Stimulated activated naive B cell treated with anti-CD40 and anti-IgM and Interleukin-4, amounts not matched to agents 10 μg/mL and 1 μg/mL and 100 μg/mL, for 72 hours (primary cell): ENCODE measurements at places on chromosomes 2 and 18.

GRCh38 chr2:67760995-67761394 is 301.8 kb downstream of the C1D start:
- peaks cover 9% of the 10 kb centered on the region for H3K27me3 ChIP-seq
- H3K4me1 ChIP-seq, result no peaks in the 10 kb centered on the region
- no peaks in the 10 kb centered on the region for H3K36me3 ChIP-seq
- no peak for DNase-seq
- no peak overlapping the region for H3K4me3 ChIP-seq

DNA sequence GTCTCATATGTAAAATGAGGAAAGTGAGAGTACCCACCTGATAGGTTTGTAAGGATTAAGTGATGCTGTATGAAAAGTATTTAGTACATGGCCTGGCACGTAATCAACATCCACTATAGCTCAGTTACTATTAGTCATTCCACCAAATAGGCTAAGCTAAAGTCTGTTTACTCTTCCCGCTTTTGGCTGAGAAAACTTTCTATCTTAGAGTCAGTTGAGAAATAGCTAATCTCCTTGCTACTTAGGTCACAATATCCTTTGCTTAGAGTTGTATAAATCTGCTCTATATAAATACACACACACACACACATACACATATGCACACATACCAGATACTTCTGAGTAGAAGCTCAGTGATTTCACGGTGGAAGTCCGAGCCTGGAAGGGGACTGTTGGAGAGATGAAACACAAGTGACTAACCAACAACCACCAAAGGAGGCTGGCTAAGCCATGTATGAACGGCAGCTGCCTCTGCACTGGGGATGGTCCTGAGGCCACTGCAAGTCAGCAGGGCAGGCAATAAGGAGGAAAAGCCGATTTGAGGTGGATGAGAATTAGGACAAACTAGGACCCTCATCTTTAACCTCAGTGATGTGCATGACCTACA is 104.6 kb upstream of the EPHA4 start:
- no peak for DNase-seq
- no peak overlapping the region for H3K27ac ChIP-seq
- H3K27me3 ChIP-seq, result no peaks in the 10 kb centered on the region
- no peaks in the 10 kb centered on the region for H3K4me1 ChIP-seq
- no peak overlapping the region for H3K4me3 ChIP-seq

DNA sequence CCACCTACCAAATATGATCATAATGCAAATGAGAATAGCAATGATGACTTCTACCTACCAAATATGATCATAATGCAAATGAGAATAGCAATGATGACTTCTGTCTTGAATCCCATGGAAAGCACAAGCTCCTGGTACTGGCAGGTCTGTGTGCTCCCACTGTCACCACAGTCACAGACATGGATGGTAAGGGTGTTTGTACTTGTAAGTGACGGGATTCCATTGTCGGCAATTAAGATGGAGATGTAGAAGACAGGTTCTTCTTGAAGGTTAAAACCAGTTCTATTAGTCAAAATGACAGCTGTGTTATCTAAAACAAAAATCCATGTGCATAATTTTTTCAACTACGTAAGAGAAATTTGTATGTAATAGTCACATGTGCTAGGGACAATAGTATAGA is 95.0 kb downstream of the CDH19 start:
- no peak overlapping the region for H3K27ac ChIP-seq
- H3K4me1 ChIP-seq, result no peaks in the 10 kb centered on the region
- no peaks in the 10 kb centered on the region for H3K27me3 ChIP-seq
- no peak overlapping the region for H3K4me3 ChIP-seq

- no peaks in the 10 kb centered on the region for H3K4me1 ChIP-seq
- DNase-seq, result no peak
- no peak overlapping the region for H3K27ac ChIP-seq
- H3K27me3 ChIP-seq, result no peaks in the 10 kb centered on the region
- H3K36me3 ChIP-seq, result no peaks in the 10 kb centered on the region
- no peak overlapping the region for H3K4me3 ChIP-seq
These were observed 165.0 kb downstream of the CDH19 start for GRCh38 chr18:66438711-66439536.

GRCh38 chr18:58882044-58882443 is 17.4 kb downstream of the ZNF532 start:
- peaks cover 16% of the 10 kb centered on the region for H3K4me1 ChIP-seq
- no peak for DNase-seq
- H3K27ac ChIP-seq, result no peak overlapping the region
- H3K27me3 ChIP-seq, result peaks cover 6% of the 10 kb centered on the region
- peaks cover 37% of the 10 kb centered on the region for H3K36me3 ChIP-seq

DNA sequence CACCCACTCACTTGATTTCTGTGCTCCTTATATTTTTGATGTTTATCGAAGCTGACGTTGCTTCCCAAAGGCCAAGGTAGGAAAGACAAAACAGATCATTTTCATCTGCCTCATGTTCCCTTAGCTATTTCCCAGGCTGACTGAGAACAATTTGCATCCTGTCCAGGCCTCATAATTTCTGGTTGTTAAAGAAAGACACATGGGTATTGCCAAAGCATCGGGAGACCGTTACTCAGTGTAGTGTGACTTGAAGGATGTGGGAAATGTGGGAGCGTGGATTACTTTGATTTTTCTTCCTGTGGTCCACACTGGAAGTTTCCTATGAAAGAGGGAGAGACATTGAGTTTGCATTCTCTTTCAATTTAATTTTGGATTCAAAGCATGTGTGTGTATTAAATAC is 204.6 kb downstream of the TRIB2 start:
- no peaks in the 10 kb centered on the region for H3K4me1 ChIP-seq
- H3K36me3 ChIP-seq, result no peaks in the 10 kb centered on the region
- H3K27me3 ChIP-seq, result peaks cover 31% of the 10 kb centered on the region

DNA sequence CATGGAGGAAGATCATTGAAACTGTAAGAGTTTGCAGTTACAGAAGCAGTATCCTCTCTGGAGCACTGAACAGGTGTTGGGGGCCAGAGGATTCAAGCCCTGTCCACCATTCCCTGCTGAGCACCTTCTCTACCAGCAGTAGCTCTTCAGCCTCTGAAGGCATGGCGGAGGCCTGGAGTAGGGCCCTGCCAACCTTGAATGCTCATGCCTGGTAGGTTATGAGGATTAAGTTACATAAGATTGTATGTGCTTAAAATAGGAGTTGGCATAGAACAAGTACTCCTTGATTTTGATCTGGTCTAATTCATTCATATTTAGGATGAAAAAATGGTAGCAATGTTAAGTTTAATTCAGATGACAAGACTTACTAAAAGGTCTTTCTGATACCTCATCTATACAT is 40.2 kb downstream of the FMNL2 start:
- no peaks in the 10 kb centered on the region for H3K4me1 ChIP-seq
- no peak for DNase-seq
- no peak overlapping the region for H3K27ac ChIP-seq
- no peaks in the 10 kb centered on the region for H3K36me3 ChIP-seq
- no peaks in the 10 kb centered on the region for H3K27me3 ChIP-seq

DNA sequence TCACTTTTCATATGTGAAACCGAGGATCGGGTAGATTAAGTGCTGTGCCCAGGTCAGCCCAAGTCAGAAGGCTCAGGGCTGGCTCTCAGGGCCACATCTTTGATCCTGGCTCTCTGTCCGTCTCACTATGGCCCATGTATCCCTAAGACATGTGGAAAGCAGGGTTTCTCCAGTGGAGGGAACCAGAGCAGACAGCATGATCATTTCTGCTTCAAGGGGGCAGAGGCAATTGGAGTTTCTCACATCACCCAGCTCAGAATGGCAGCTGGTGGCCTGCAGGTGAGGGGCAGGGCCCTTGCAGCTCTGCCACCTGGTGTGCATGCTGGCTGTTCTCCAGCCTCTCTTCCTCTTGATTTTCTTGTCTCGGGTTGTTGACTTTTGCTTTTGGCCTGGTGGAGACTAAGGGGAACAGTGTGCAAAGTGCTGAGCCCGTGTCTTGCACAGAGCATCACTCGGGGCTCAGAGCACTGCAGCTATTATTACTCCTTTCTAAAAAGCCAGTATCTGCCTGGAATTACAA is 27.0 kb downstream of the LDLRAD4 start:
- no peak for DNase-seq
- H3K4me3 ChIP-seq, result no peak overlapping the region
- no peaks in the 10 kb centered on the region for H3K27me3 ChIP-seq
- H3K36me3 ChIP-seq, result no peaks in the 10 kb centered on the region

- no peak for DNase-seq
- no peak overlapping the region for H3K27ac ChIP-seq
- H3K4me1 ChIP-seq, result peaks cover 13% of the 10 kb centered on the region
- H3K36me3 ChIP-seq, result no peaks in the 10 kb centered on the region
- no peak overlapping the region for H3K4me3 ChIP-seq
These were observed 57.1 kb upstream of the CYTIP start for GRCh38 chr2:157501026-157501425.

GRCh38 chr2:19225931-19226330 is 132.5 kb downstream of the OSR1 start:
- H3K4me1 ChIP-seq, result no peaks in the 10 kb centered on the region
- no peaks in the 10 kb centered on the region for H3K36me3 ChIP-seq
- no peak for DNase-seq
- H3K27ac ChIP-seq, result no peak overlapping the region

DNA sequence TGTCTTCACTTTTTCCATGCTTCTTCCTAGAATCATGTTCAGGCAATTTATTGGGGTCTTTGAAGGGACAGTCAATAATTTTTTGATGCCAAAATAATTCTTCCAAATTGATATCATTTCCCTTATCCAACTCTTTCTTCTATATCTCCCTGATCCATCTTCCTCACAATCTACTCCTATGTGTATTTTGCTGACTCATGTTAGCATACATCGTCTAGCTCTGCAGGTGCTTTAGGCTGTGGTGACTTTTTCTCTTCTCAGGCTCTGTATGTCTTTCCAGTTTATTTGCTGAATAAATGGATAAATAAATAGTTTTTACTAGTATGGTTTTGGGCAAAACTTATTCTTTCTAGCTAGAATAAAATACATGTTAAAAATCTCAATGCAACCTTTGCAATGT is 1650.9 kb upstream of the TMEFF2 start:
- no peak overlapping the region for H3K27ac ChIP-seq
- no peaks in the 10 kb centered on the region for H3K36me3 ChIP-seq
- no peaks in the 10 kb centered on the region for H3K4me1 ChIP-seq
- no peaks in the 10 kb centered on the region for H3K27me3 ChIP-seq
- no peak overlapping the region for H3K4me3 ChIP-seq

DNA sequence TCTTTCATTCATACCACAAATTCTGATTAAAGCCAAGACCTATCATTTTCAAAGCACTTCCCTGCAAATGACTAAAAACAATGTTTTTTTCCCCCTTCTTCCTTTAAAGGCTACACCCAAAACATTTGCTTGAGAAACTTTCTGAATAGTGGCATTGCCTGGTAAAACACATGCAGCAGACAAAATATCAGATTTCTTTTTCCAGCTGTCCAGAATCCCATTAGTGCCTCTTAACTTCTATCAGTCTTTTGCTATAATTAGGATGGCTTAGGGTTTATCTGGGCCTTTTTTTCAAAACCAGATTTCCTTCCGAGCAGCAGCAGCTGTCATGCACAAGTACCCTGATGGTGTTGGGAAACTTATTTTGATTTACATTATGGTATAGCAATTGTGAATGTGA is 50.6 kb downstream of the ALPK2 start:
- H3K27me3 ChIP-seq, result no peaks in the 10 kb centered on the region
- H3K36me3 ChIP-seq, result no peaks in the 10 kb centered on the region
- no peak overlapping the region for H3K4me3 ChIP-seq
- peaks cover 31% of the 10 kb centered on the region for H3K4me1 ChIP-seq

GRCh38 chr2:20472569-20472968 is 25.7 kb downstream of the RHOB start:
- DNase-seq, result no peak
- peaks cover 10% of the 10 kb centered on the region for H3K4me1 ChIP-seq
- no peaks in the 10 kb centered on the region for H3K27me3 ChIP-seq
- no peak overlapping the region for H3K27ac ChIP-seq
- H3K36me3 ChIP-seq, result no peaks in the 10 kb centered on the region

DNA sequence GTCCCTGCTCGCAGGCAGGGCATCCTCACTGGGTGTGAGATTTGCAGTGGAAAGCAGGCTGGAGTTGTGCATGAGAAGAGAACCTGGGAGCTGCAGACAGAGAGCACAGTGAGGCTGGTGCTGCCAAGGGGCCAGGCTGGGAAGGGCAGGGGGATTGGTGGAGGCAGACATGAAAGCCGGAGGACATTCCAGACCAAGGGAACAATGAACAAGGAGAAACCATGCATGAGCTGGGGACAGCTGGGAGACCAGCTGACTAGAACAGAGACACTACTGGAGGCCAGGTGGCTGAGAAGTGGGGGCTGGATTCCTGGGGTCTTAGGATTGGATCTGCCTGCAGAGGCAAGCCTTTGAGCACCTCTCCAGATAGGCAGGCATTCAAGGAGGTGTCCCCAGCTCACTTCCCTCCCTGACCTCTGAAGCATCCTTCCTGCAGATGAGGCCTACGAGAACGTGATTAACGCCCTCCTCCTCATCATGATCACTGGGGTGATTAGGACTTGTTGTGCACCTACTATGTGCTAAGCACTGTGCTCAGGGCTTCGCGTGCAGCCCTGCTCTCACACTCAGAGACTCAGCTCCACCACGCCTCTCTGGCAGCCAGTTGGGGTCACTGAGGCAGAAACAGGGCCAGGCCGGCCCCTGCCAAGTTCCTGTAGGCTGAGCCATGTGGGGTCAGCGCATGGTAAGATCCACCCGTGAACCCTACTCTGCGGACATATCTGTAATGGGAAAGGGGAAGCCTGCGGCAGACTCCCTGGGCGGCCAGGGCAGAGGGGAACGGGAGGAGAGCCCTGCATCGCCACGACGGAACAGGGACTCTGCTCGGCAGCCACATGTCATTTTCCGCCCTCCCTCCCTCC is 74.8 kb upstream of the SLC66A3 start:
- no peaks in the 10 kb centered on the region for H3K4me1 ChIP-seq
- H3K4me3 ChIP-seq, result no peak overlapping the region
- H3K27ac ChIP-seq, result no peak overlapping the region
- H3K36me3 ChIP-seq, result no peaks in the 10 kb centered on the region
- no peak for DNase-seq

DNA sequence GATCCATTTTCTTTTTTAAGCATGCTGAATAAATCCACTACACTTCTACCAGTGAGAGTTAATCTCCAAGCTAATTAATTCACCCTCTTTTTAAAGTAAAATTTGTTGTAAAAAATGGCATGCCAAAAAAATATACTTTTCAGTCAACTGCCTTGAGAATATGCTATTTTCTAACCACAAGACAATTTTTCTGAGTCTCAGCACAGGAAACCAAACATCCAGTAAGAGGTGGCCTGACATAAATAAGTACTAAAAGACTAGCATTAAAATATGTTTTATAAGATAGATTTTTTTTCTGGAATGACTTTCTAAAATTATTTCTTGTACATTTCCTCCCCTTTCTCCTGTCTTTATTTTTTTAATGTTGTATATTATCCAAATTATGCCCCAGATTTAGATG is 2.9 kb downstream of the FBXO36 start:
- no peaks in the 10 kb centered on the region for H3K27me3 ChIP-seq
- H3K27ac ChIP-seq, result no peak overlapping the region
- DNase-seq, result no peak
